ENCODE measurements at places on chromosomes 7 and 10.

- DNase-seq: no peak
These were observed 1124.7 kb downstream of the DNAJB9 start for GRCh38 chr7:109694149-109695071.

DNA sequence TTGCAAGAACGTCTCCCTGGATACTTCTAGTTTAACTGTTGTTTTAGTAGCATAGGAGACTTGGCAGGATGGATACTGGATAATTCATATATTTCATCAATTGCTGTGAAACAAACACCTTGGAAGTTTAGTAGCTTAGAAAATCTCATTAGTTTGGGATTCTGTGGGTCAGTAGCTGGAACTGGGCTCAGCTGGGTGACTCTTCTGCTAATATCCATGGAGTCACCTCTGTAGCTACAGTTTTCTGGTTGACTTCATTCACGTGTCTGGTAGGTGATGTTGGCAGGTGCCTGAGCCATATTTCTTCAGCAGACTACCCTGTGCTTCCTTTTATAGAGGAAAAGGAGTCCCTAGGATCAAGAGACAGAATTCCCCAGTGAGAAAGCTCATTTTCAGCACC lies 208.9 kb upstream of the PFKP start:
- DNase-seq: no peak

DNA sequence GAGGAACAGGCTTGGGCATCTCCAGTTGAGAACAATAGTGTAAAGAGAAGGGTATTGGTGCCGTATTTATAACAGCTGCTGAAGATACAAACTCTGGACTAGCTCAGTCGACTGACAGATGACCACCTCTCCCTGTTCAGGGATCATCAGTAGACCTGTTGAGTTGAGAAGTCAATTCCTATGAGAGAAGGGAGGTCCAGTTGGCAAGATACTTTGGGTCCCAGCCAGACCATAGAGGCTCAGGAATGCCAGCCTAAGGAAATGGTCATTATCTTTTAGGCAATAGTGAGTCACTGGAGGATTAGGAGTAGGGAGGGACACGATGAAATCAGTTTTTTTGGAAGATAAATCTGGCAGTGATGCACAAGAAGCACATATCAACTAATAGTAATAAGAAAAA lies 202.9 kb downstream of the TRIL start:
- DNase-seq: no peak

GRCh38 chr10:132626761-132627665 lies 89.4 kb downstream of the INPP5A start:
- DNase-seq: no peak

DNA sequence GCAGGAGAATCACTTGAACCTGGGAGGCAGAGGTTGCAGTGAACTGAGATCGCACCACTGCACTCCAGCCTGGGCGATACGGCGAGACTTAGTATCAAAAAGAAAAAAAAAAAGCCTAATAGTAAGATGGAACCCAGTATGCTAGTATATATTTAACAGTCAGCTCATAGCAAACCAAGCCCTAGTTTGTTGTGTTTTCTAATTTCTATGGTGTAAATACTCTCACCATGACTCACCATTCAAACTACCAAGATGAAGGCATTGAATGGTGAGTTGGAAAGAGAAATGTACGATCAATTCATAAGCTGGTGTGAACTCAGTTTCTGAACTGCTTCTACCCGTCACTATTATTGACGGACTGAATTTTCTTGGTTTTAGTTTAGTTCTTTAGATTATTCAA lies 173.7 kb upstream of the KAT6B start:
- no peak for DNase-seq

- DNase-seq: no peak
These were observed 124.2 kb downstream of the GNAT3 start for GRCh38 chr7:80387634-80388193.

- no peak for DNase-seq
These were observed 10.8 kb downstream of the LMOD2 start for GRCh38 chr7:123666492-123666891.

GRCh38 chr10:118337356-118337755 lies 4.8 kb downstream of the FAM204A start:
- no peak for DNase-seq

GRCh38 chr7:143485500-143485899 lies 7.8 kb downstream of the TAS2R41 start:
- no peak for DNase-seq

- DNase-seq: no peak
These were observed 55.6 kb upstream of the NKX6-2 start for GRCh38 chr10:132841615-132841975.

DNA sequence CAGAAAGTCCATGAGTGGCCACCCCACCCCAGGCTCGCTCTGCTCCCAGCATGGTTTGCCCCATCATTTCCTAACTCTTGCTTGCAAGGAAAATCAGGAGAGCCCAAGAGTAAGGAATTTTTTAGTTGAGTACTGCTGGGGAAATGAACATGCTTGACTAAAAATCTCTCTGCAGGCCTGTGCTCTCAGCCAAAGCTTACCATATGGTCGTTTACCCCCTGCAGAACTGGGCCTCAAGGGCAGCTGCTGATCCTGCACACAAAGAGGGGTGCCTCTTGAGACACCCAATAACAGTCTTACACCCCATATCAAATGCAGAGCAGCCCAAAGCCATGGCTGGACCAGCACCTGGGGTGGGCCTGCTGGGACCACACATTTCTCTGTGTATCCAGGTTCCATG lies 183.2 kb downstream of the CXCL12 start:
- no peak for DNase-seq

DNA sequence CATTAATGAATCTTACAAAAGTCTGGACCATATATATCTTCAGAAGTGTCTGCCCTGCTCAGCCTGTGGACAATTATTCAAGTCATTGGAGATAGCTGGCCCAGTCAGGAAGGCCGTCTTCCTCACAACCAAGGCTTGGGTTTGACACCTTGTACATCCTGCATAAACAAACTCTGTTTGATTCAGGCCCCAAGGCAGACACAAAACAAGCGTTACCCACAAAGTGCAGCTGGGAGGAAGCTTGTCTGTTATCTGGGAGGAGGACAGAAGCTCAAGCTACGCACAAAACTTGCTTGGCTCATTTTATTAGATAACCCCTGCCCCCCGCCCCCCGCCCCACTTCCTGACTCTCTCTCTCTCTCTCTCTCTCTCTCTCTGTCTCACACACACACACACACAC lies 166.9 kb upstream of the WDR11 start:
- no peak for DNase-seq

DNA sequence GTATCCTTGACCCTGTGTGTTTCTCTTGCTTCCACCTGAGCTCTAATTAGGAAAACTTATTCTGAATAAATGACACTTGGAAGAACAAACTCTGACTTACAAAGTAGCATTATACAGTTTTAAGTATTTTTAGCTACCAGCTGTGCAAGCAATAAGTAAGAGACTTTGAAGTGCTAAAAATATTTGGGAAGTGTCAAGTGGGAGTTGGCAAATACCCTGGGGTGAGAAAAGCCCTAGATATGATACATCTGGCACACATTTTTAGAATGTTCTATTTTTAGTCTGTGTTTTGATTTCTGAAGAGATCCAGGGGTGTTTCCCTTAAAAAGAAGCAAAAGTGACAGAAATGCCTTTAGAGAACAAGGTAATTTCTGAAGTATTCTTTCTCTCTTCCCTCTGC lies 132.7 kb upstream of the TEX47 start:
- DNase-seq: no peak

- no peak for DNase-seq
These were observed 142.0 kb downstream of the PTPRN2 start for GRCh38 chr7:158445421-158446175.

DNA sequence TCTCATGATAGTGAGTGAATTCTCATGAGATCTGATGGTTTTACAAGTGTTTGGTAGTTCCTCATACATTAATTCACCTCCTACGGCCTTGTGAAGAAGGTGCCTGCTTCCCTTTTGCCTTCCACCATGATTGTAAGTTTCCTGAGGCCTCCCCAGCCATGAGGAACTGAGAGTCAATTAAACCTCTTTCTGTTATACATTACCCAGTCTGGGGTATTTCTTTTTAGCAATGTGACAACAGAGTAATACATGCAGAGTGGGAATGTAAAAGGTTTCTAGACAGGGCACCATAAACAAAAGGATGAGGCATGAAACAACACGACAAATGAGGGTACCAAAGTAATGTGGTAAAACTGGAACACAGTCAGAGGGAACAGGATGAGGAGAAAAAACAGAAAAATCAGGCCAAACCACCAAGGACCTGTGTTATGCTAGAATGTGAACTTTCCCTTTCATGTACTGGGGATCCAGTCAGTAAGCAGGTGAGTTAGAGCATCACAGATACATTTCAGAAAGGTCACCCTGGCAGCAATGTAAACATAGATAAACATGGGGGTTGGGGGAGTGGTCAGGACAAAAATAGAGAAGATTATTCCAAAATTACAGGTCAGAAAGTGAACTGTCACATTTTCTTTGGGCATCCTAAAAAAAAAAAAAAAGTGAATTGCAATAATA lies 31.9 kb downstream of the ANKRD26 start:
- no peak for DNase-seq

GRCh38 chr10:104417637-104418292 lies 64.1 kb downstream of the CFAP58 start:
- DNase-seq: no peak

GRCh38 chr10:74337330-74338016 lies 186.5 kb downstream of the ADK start:
- DNase-seq: no peak

DNA sequence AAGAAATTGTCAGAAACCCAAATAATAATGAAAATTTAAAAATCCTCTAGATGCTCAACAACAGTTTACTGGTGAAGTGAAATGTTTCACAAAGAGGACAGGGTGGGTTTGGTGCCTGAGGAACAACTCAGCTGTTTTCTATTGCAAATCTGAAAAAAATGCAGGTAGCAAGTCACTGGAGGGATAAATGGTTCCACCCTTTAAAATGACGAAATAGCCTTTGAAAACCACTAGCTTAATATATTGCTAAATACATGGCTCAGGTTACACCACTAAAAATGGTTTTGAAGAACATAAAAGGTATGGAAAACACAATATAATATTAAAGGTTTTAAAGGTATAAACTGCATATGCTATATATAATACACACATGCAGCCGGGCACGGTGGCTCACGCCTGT lies 69.5 kb downstream of the LMBR1 start:
- DNase-seq: no peak

- no peak for DNase-seq
These were observed 81.5 kb downstream of the ARL4A start for GRCh38 chr7:12768948-12769347.

GRCh38 chr10:60604342-60604741 lies 173.9 kb upstream of the CDK1 start:
- no peak for DNase-seq

- no peak for DNase-seq
These were observed 493.8 kb upstream of the MGMT start for GRCh38 chr10:128973221-128973620.

- peak; percentile 30 for DNase-seq
These were observed 456 bp downstream of the PGAM2 start for GRCh38 chr7:44064791-44065430.

DNA sequence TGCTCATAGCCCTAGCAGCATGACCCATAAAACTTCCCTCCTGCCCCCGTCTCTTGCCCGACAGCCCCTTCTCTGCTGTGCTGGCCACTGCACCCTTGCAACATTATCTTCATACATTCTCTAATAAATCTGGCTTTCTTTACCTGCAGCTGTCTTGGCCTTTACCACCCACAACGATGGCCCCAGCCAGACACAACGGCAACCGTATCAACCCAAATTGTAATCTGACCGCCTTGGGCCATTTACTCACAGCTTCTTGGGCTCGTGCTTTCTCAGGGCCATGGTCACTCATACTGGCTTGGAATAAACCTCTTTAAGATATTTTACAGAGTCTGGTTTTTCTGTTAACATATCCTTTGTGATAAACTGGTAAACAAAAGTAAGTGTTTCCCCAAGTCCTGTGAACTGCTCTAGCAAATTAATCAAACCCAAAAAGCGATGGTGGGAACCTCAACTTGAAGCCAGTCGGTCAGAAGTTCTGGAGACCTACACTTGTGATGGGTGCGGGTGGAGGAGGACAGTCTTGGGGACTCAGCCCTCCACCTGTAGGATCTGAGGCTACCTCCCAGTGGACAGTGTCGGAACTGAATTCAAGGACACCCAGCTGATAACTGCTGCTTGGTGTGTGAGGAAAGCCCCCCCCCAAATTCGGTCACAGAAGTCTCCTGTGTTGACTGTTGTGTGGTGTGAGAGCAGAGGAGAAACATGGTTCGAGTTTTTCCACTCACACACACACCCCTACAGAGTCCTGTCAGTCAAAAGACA lies 87.6 kb upstream of the ATP6V0A4 start:
- DNase-seq: no peak

- no peak for DNase-seq
These were observed 103.5 kb downstream of the ELAPOR2 start for GRCh38 chr7:86955895-86956503.

DNA sequence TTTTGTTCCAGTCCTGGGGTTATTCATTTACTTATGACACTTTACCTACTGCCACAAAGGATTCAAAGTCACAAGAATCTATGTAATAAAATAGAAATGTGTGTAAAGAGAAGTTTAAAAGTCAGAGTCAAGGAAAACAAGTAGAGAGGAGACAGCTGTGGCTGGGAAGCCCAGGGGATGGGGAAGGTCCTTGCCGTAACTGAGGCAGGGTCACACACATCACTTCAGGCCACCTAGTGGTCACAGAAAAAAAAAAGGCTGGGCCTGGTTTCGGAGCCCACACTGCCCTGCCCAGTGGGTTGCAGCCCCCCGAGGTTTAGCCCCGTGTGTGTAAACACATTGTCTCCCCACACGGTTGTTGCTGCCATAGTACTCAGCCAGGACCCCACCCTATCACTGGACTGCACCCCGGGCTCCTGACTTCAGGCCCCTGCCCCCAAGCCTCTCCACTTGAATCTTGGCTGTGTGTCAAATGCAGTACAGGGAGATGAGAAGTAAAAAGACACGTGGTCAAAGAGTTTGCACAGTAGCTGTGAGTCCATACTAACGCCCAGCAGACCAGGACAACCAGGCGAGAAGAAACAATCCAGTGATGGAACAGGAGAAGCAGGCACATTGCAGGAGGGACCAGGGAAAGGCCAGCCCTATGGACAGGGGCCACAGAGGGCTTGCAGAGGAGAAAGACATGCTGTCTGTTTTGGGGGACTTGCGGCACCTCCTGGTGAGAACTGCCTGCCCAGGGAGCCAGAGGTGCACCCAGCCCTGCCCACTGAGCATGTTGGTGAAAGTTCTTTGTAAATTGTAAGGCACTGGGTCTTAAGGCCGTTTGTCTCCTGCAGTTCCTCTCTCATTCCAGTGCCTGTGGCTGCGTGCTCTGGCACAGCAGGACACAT lies 91.4 kb upstream of the MACROH2A2 start:
- no peak for DNase-seq

- DNase-seq: no peak
These were observed 80.6 kb upstream of the ITGB1 start for GRCh38 chr10:33038672-33039071.

DNA sequence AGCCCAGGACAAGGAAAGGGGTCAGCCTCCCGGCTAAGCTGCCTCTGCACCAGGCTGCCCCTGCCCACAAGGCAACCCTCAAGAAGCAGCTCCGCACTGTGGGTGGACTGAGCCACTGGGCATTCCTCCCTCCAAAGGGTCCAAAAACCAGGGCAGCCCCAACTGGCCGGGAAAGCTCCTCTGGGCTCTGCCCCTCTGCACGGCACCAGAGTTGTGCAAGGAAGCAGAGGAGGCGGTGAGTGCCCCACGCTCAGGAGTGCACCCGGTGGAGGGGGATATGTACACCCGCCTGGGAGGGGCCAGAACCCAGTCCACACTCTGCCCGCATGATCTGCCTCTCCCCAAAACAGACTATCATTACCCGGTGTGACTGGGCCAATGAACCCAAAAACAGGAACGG lies 43.8 kb downstream of the PTPRN2 start:
- no peak for DNase-seq

GRCh38 chr10:59960751-59961150 lies 54.4 kb upstream of the CCDC6 start:
- DNase-seq: no peak

Data from CD4-positive, alpha-beta T cell treated with Interleukin-6 for 4 hours (primary cell).